ENCODE measurements at places on chromosomes 3 and 15. TPM values are rescaled to one million over a fixed set of nuclear protein-coding genes. Genes with fewer than 3 reads are reported as not detected.

ANKUB1 gene
- not detected for total RNA-seq

FAM174B gene
- total RNA-seq, result 24.4 TPM

IL17RD gene
- total RNA-seq, result 0.36 TPM

A4GNT gene
- total RNA-seq, result not detected

DNASE1L3 gene
- total RNA-seq, result 1.3 TPM

THPO gene
- total RNA-seq, result not detected

FAM81A gene
- 40.3 TPM for total RNA-seq

FOXB1 gene
- total RNA-seq, result not detected

ACTRT3 gene
- 1.2 TPM for total RNA-seq

NME9 gene
- not detected for total RNA-seq

FGF12 gene
- total RNA-seq, result 1.5 TPM

DUOX2 gene
- 0.06 TPM for total RNA-seq

MESD gene
- 27.7 TPM for total RNA-seq

PLSCR4 gene
- not detected for total RNA-seq

SPRED1 gene
- total RNA-seq, result 21.1 TPM

KATNBL1 gene
- 64.6 TPM for total RNA-seq

MAGEL2 gene
- total RNA-seq, result not detected

Data from OCI-LY7 (cell line).